ENCODE measurements at places on chromosomes 5 and 9. TPM values are rescaled to one million over a fixed set of nuclear protein-coding genes. Genes with fewer than 3 reads are reported as not detected.
A peak's percentile ranks its signal among the peaks of the same experiment; 100 is the strongest.

DNA sequence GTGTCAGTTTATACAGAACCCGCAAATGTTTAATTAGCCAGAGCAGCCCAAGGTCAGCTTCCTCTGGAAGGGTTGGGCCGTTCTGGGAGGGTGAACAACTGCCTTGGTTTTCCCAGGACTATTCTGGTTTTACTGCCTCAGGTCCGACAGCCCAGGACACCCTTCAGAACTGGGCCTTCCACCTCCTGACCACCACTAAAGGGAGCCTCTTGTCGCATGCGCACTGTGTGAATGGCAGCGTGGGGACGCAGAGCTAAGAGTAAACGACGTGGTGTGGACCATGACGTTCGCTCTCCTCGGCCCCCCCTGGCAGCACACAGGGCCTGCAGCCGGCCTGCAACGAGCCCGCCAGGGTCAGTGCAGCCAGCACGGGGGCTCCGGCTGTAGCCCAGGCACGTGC, 214.9 kb downstream of the FANCC start:
- H3K27me3 ChIP-seq = no peaks in the 10 kb centered on the region
- peaks cover 16% of the 10 kb centered on the region for H3K4me1 ChIP-seq
- H3K27ac ChIP-seq = no peak overlapping the region
- H3K4me3 ChIP-seq = no peak overlapping the region

The DHFR gene
- 58.0 TPM for total RNA-seq

GRCh38 chr9:27423915-27424710, 100.0 kb upstream of the IFNK start:
- peaks cover 43% of the 10 kb centered on the region for H3K4me1 ChIP-seq
- no peak overlapping the region for H3K4me3 ChIP-seq
- H3K27me3 ChIP-seq = no peaks in the 10 kb centered on the region
- no peak for DNase-seq
- H3K36me3 ChIP-seq = no peaks in the 10 kb centered on the region

DNA sequence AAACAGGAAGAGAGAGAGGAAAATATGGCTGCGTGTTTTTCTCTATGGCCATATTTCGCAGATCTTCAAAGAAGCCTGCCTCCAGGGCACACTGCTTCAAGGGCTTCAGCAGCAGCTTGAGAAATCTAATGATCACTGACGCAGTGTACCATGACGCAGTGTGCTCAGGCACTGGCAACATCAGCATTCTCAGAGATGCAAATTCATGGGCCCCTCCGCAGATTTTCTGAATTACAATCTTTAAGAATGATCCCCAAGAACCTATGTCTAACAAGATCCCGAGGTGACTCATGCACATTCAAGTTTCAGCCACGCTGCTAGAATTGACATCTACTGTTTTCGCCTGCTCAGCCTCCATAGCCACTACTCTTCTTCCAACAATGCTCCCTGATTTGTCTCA, 143.9 kb upstream of the ZNF366 start:
- no peak overlapping the region for H3K27ac ChIP-seq
- H3K4me3 ChIP-seq = no peak overlapping the region
- DNase-seq = no peak
- H3K27me3 ChIP-seq = peaks cover 44% of the 10 kb centered on the region
- H3K4me1 ChIP-seq = no peaks in the 10 kb centered on the region

The FAM151B gene
- total RNA-seq = 1.3 TPM

DNA sequence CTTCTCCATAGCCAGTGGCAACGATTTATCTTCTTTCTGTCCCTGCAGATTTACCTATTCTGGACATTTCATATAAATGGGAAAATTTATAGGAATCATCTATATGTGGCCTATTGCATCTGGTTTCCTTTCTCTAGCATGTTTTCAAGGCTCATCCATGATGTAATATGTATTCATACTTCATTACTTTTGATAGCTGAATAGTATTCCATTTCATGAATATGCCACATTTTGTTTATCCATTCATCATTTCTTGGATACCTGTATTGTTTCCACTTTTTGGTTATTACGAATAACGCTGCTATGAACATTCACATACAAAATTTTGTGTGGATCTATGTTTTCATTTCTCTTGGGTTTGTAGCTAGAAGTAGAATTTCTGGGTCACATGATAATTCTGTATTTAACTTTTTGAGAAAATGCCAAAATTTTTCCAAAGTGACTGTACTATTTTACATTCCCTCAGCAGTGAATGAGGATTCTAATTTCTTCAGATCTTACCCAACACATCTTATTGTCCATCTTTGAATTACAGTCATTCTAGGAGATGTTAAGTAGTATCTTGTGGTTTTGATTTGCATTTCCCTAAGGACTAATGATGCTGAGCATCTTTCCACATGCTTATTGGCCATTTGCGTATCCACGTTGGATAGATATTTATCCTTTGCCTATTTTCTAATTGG, 3.6 kb downstream of the IARS1 start:
- no peak overlapping the region for H3K4me3 ChIP-seq
- H3K27me3 ChIP-seq = no peaks in the 10 kb centered on the region
- H3K36me3 ChIP-seq = peaks cover 86% of the 10 kb centered on the region
- H3K4me1 ChIP-seq = peaks cover 13% of the 10 kb centered on the region

DNA sequence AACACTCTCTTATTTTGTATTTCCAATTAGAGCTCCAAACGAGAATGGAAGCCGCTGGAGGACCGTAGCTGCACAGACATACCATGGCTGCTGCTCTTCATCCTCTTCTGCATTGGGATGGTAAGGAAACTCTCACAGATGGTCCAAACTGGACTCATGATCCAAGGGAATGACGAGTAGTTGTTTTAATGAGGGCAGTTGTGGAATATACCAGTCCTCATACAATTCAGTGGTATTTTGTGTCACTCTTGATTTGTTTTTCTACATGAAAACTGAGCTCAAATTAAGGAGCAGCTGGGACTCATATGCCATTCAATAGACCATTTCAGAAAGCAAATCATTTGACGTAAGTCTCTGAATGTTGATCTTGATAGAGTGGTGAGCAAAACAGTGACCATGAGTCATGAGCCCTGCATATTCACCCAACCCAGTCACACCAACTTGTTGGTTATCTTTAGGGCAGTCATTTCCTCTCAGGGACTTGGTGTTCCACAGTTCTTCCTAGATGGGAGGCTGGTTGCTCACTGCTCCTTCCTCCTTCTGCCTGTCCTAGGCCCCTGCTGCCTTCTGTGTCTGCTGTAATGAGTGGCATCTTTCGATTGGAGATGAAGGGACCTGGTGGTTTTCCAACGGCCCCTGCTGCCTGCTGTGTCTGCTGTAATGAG, 54.9 kb downstream of the SLC44A1 start:
- peak; percentile 34 for DNase-seq
- peaks cover 12% of the 10 kb centered on the region for H3K36me3 ChIP-seq
- peak overlapping the region; percentile 84 for H3K27ac ChIP-seq
- no peaks in the 10 kb centered on the region for H3K27me3 ChIP-seq
- no peak overlapping the region for H3K4me3 ChIP-seq

The EPB41L4B gene
- total RNA-seq = 5.8 TPM

- H3K27ac ChIP-seq = no peak overlapping the region
- H3K4me1 ChIP-seq = no peaks in the 10 kb centered on the region
- no peaks in the 10 kb centered on the region for H3K27me3 ChIP-seq
- no peaks in the 10 kb centered on the region for H3K36me3 ChIP-seq
Observed at GRCh38 chr5:77123057-77123456, 36.0 kb upstream of the ZBED3 start.

DNA sequence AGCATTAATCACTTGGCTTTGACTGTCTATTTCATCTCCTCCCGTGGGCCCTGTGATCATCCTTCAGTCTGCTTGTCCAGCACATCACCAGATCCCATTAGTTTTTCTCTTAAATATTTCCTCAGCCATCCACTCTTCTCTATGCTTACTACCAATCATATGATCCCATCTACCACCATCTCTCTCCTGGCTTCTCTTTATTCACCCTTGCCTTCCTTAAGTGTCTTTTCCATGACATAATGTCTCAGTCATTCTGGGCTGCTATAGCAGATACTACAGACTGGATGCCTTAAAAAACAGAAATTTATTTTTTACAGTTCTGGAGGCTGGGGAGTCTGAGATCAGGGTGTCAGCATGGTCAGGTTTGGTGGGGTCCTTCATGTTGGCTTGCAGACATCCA, 208.4 kb upstream of the PPP1R2B start:
- H3K4me1 ChIP-seq = no peaks in the 10 kb centered on the region
- no peak overlapping the region for H3K4me3 ChIP-seq
- H3K27ac ChIP-seq = no peak overlapping the region
- DNase-seq = no peak
- peaks cover 18% of the 10 kb centered on the region for H3K27me3 ChIP-seq

GRCh38 chr5:134451936-134452505, 40.3 kb upstream of the CDKN2AIPNL start:
- H3K36me3 ChIP-seq = no peaks in the 10 kb centered on the region
- H3K27ac ChIP-seq = no peak overlapping the region
- H3K4me3 ChIP-seq = no peak overlapping the region
- peak; percentile 66 for DNase-seq
- H3K4me1 ChIP-seq = peaks cover 2% of the 10 kb centered on the region
- H3K27me3 ChIP-seq = no peaks in the 10 kb centered on the region

DNA sequence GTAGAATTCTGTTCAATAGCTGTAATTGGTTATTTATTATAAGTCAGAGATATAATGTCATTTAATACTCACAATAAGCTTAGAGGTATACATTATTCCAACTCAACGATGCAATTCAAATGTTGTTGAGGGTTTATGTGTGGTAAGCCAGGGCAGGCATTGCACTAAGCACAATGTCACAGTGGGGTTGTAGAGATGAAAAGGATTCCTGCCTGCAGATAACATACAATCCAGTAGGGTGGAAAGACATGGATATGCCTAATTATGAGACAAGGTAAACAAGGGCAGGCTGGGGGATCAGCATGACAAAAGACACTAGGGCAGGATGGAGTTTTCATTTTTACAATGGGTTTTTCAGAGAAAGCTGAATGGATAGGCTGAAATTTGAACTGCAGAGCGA, 98.7 kb upstream of the PALM2AKAP2 start:
- H3K36me3 ChIP-seq = no peaks in the 10 kb centered on the region
- H3K4me1 ChIP-seq = no peaks in the 10 kb centered on the region
- H3K27me3 ChIP-seq = peaks cover 11% of the 10 kb centered on the region
- H3K27ac ChIP-seq = no peak overlapping the region
- H3K4me3 ChIP-seq = no peak overlapping the region

The TMEM252 gene
- total RNA-seq = not detected

DNA sequence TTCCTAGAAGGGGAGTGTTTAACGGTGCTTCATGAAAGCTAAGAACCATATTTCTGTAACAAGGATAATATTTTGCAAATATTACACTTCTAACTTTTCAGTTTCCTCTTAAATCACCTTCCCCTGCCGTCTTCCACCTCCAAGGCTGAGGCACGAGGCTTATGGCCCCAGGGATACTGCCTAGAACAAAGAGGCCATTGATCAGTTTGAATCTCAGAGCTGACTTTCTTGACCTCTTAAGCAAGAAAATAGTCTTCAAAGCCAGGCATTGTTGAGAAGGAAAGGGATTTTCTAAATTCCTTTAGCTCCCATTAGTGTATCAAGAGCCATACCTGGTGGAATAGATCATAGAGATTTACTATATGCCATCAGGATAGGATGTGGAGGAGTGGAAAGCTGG, 566.2 kb downstream of the BNC2 start:
- no peaks in the 10 kb centered on the region for H3K36me3 ChIP-seq
- no peaks in the 10 kb centered on the region for H3K27me3 ChIP-seq
- peak overlapping the region; percentile 28 for H3K27ac ChIP-seq
- peaks cover 29% of the 10 kb centered on the region for H3K4me1 ChIP-seq

The IL5 gene
- total RNA-seq = not detected

GRCh38 chr5:176183321-176184074, 54.7 kb upstream of the SIMC1 start:
- DNase-seq = no peak
- no peaks in the 10 kb centered on the region for H3K4me1 ChIP-seq
- no peaks in the 10 kb centered on the region for H3K36me3 ChIP-seq
- H3K27ac ChIP-seq = no peak overlapping the region
- peaks cover 76% of the 10 kb centered on the region for H3K27me3 ChIP-seq

The PCDHA9 gene
- total RNA-seq = 0.59 TPM

- H3K4me3 ChIP-seq = no peak overlapping the region
- no peak for DNase-seq
- H3K36me3 ChIP-seq = no peaks in the 10 kb centered on the region
- H3K4me1 ChIP-seq = peaks cover 17% of the 10 kb centered on the region
- no peaks in the 10 kb centered on the region for H3K27me3 ChIP-seq
- no peak overlapping the region for H3K27ac ChIP-seq
Observed at GRCh38 chr9:82332774-82333152, 344.2 kb downstream of the SPATA31D1 start.
